Osteocyte (in vitro differentiated cells): ENCODE measurements at places on chromosomes 16 and 17. TPM values are rescaled to one million over a fixed set of nuclear protein-coding genes. Genes with fewer than 3 reads are reported as not detected.

DHRS7C gene
- not detected in 2 replicates for total RNA-seq

IQCK gene
- 5.3 and 5.8 TPM in 2 replicates for total RNA-seq

SYNGR3 gene
- total RNA-seq: 0.57 and 0.91 TPM in 2 replicates

SLC22A31 gene
- total RNA-seq: not detected in 2 replicates

TMC8 gene
- total RNA-seq: 0.40 and 0.99 TPM in 2 replicates

SSTR5 gene
- total RNA-seq: not detected in 2 replicates

UNC13D gene
- 3.3 and 3.6 TPM in 2 replicates for total RNA-seq

MTSS2 gene
- 156 and 169 TPM in 2 replicates for total RNA-seq

GRCh38 chr16:26627958-26628357 lies 438.8 kb upstream of the C16orf82 start:
- no peak overlapping the region for H3K27ac ChIP-seq
- no peak overlapping the region for H3K4me3 ChIP-seq
- no peaks in the 10 kb centered on the region for H3K4me1 ChIP-seq

- H3K27me3 ChIP-seq: peaks cover 19% of the 10 kb centered on the region
- no peaks in the 10 kb centered on the region for H3K36me3 ChIP-seq
- no peak overlapping the region for H3K27ac ChIP-seq
- H3K4me3 ChIP-seq: no peak overlapping the region
These were observed 31.0 kb upstream of the BHLHA9 start for GRCh38 chr17:1239210-1239609.

DNA sequence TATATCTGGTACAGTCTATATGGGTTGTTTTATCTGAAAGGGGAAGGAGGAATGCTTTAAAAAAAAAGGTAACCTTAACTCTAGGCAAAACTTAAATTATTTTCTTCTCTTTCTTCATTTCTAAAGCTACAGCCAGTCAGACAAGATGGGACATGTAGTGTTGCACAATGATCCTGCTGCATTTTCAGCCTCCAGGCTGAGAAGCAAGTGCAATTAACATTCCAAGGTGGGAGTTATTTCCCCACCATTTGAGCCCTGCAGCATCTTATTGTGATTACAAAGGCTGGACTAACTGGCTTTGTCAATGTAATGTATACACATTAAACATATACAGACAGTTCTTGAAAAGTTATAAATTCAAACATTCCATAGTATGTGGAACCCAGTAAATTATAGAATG lies 22.6 kb upstream of the NF1 start:
- no peak overlapping the region for H3K27ac ChIP-seq
- no peak overlapping the region for H3K4me3 ChIP-seq

GRCh38 chr17:17758941-17759563 lies 77.7 kb downstream of the SREBF1 start:
- no peak overlapping the region for H3K27ac ChIP-seq
- H3K4me1 ChIP-seq: peaks cover 16% of the 10 kb centered on the region
- H3K27me3 ChIP-seq: no peaks in the 10 kb centered on the region
- H3K36me3 ChIP-seq: no peaks in the 10 kb centered on the region
- H3K4me3 ChIP-seq: no peak overlapping the region

DNA sequence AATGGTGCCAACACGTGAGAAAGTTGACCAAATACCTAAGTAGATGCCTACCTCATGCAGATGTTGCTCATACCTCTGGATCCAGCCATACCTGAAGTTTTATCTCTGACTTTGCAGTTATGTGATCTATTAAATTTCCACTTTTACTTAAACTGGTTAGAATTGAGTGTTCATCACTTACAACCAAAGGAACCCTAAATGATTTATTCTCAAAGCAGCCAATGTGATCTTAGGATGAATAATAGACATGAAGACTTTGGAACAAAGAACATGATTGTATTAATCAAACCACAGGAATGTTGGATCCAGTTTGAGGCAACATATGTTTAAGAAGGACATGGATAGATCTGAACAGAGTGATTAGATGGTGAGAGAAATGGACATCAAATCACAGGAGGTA lies 68.7 kb downstream of the IRX6 start:
- H3K36me3 ChIP-seq: no peaks in the 10 kb centered on the region
- DNase-seq: no peak
- H3K4me1 ChIP-seq: no peaks in the 10 kb centered on the region
- H3K4me3 ChIP-seq: no peak overlapping the region
- no peak overlapping the region for H3K27ac ChIP-seq

- peaks cover 63% of the 10 kb centered on the region for H3K27me3 ChIP-seq
- H3K36me3 ChIP-seq: no peaks in the 10 kb centered on the region
- H3K4me1 ChIP-seq: no peaks in the 10 kb centered on the region
- H3K27ac ChIP-seq: no peak overlapping the region
- H3K4me3 ChIP-seq: no peak overlapping the region
These were observed 94.7 kb upstream of the MPHOSPH6 start for GRCh38 chr16:82264756-82265155.

- H3K4me3 ChIP-seq: no peak overlapping the region
- DNase-seq: no peak
- H3K27ac ChIP-seq: peak overlapping the region; percentile 83
These were observed 17.0 kb downstream of the GJD3 start for GRCh38 chr17:40347319-40348135.

GRCh38 chr16:11655655-11656054 lies 12.6 kb upstream of the SNN start:
- no peak for DNase-seq
- peaks cover 3% of the 10 kb centered on the region for H3K27me3 ChIP-seq
- H3K4me3 ChIP-seq: no peak overlapping the region
- no peaks in the 10 kb centered on the region for H3K36me3 ChIP-seq
- peaks cover 17% of the 10 kb centered on the region for H3K4me1 ChIP-seq

GRCh38 chr16:50275428-50276325 lies 9.3 kb downstream of the ADCY7 start:
- no peaks in the 10 kb centered on the region for H3K4me1 ChIP-seq
- H3K4me3 ChIP-seq: no peak overlapping the region
- no peak overlapping the region for H3K27ac ChIP-seq
- peaks cover 3% of the 10 kb centered on the region for H3K27me3 ChIP-seq
- H3K36me3 ChIP-seq: peaks cover 5% of the 10 kb centered on the region
- DNase-seq: no peak

- H3K4me3 ChIP-seq: no peak overlapping the region
- H3K36me3 ChIP-seq: no peaks in the 10 kb centered on the region
- H3K27me3 ChIP-seq: peaks cover 8% of the 10 kb centered on the region
- no peak overlapping the region for H3K27ac ChIP-seq
These were observed 56.7 kb upstream of the ERCC4 start for GRCh38 chr16:13863075-13863765.

DNA sequence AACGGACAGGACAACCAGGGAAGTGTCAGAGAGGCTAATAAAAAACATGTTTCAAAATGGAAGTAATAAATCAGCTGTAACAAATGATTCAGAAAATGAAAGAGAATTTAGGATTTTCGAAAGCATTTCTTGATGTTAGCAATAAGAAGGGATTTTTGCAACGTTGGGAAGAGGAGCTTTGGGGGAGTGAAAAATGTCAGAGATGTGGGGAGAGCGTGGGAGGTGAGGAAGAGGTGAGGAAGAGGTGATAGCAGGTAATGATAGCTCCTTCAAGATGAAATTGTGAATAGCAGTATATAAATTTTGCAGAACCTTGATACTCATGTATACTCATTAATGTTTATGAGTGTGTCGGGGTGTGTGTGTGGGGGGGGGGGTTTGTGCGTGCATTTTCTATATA lies 76.2 kb upstream of the COX10 start:
- H3K27ac ChIP-seq: no peak overlapping the region
- DNase-seq: no peak
- no peaks in the 10 kb centered on the region for H3K27me3 ChIP-seq
- peaks cover 12% of the 10 kb centered on the region for H3K4me1 ChIP-seq

- H3K4me1 ChIP-seq: no peaks in the 10 kb centered on the region
- no peaks in the 10 kb centered on the region for H3K36me3 ChIP-seq
- no peak for DNase-seq
- no peak overlapping the region for H3K27ac ChIP-seq
- H3K4me3 ChIP-seq: no peak overlapping the region
These were observed 58.7 kb downstream of the EFCAB5 start for GRCh38 chr17:30000001-30000754.

- peaks cover under 1% of the 10 kb centered on the region for H3K36me3 ChIP-seq
- H3K27ac ChIP-seq: no peak overlapping the region
- H3K27me3 ChIP-seq: no peaks in the 10 kb centered on the region
- DNase-seq: no peak
- no peak overlapping the region for H3K4me3 ChIP-seq
- peaks cover 5% of the 10 kb centered on the region for H3K4me1 ChIP-seq
These were observed 5.8 kb downstream of the TMEM231 start for GRCh38 chr16:75550211-75550662.

- peaks cover 41% of the 10 kb centered on the region for H3K36me3 ChIP-seq
- no peak overlapping the region for H3K27ac ChIP-seq
- peaks cover 7% of the 10 kb centered on the region for H3K4me1 ChIP-seq
- DNase-seq: no peak
- no peaks in the 10 kb centered on the region for H3K27me3 ChIP-seq
- H3K4me3 ChIP-seq: no peak overlapping the region
These were observed 89.3 kb upstream of the ZNF750 start for GRCh38 chr17:82929011-82929622.

DNA sequence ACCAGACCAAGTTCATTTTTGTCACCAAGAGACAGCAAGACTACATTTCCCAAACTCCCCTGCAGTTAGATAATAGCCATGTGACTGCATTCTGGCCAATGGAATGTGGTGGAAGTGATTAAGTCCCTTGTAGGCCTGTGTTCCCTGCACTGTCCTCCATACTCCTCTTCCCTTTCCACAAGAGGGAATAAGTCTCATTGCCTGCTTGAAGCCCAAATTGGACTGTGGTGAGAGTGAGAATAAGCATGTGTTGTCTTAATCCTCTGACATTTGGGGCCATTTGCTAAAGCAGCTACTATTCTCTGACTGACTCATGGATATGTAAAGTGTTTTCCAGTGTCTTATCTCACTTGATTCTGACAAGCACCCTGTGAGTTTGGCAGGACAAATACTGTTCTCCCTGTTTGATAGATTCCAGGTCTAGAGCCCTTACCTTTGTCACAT lies 20.7 kb downstream of the PIK3R6 start:
- H3K36me3 ChIP-seq: no peaks in the 10 kb centered on the region
- no peak overlapping the region for H3K27ac ChIP-seq
- DNase-seq: no peak
- H3K4me1 ChIP-seq: no peaks in the 10 kb centered on the region
- H3K27me3 ChIP-seq: no peaks in the 10 kb centered on the region
- H3K4me3 ChIP-seq: no peak overlapping the region

DNA sequence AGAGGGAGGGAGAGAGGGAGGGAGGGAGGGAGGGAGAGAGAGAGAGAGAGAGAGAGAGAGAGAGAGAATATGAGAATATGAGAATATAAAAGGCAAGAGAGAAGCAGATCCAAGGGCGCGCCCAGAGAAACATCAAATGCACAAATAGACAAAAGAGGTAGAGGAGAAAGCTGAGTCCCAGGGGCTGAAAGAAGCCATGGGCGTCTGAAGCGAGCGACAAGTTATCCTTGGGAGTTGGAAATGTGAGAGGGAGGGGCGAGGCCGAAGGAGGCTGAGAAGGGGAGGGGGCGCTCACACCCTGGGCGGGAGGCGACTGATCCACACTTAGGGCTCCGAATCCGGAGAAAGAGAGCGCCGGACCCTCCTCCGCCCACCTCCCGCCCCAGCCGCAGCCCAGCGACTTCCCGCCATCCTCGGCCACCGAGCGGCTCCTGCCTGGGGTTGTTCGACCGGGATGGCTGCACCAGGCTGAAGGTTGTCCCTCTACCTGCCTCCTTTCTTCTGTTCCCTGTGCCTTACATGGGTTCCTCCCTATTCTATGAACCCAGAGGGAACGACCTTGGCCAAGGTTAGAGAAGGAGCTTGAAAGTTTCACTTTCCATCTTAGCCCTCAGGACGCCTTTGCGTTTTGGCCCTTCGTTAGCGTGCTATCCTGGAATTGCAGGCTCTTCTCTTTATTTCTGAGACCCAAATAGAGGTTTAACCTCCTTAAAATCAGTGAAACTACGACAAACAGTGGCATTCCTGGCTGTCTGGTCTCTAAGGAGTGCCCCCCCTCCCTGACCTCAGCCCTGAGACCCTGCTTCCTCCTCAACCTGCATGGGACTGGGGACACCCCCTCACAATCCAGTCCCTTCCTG lies 21.2 kb upstream of the HOXB9 start:
- H3K27ac ChIP-seq: no peak overlapping the region
- DNase-seq: no peak
- peak overlapping the region; percentile 63 for H3K4me3 ChIP-seq

DNA sequence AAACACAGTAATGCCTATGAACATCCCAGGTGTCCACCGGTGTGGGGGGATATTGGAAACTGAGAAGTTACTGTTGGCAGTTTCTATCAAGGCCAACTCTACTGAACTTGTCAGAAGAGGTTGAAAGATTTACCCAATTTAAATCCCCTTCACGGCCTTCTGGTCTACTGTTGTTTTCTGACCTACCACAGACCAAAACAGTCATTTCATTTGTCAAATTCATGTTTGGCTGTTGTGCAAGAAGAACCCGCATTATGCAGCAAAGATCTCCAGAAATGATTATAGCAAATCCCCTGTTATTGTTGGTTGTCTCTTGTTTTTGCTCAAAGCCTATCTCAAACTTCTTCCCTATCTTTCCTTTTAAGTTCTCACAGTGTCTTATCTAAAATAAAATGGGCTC lies 73.1 kb upstream of the MAF start:
- H3K4me3 ChIP-seq: no peak overlapping the region
- DNase-seq: no peak
- no peaks in the 10 kb centered on the region for H3K36me3 ChIP-seq
- H3K27me3 ChIP-seq: no peaks in the 10 kb centered on the region

DNA sequence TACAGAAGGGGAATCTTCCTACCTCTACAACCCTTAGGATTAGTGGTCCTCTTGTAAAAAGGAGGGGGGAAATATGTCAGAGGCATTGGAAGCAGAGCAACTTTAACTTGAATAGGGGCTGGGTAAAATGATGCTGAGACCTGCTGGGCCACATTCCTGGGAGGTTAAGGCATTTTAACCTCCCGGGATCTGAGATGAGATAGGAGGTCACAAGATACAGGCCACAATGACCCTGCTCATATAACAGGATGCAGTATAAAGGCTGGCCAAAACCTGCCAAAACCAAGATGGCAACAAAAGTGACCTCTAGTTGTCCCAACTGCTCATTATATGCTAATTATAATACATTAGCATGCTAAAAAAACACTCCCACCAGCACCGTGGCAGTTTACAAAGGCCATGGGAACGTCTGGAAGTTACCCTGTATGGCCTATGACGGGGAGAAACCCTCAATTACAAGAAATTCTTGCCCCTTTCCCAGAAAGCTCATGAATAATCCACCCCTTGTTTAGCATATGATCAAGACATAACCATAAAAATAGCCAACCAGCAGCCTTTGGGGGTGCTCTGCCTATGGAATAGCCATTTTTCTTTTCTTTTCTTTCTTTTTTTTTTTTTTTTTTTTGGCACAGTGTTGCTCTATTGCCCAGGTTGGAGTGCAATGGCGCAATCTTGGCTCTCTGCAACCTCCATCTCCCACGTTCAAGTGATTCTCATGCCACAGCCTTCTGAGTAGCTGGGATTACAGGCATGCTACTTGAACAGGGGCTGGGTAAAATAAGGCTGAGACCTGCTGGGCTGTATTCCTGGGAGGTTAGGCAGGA lies 6.2 kb upstream of the C1QTNF1 start:
- H3K27ac ChIP-seq: no peak overlapping the region
- peaks cover 22% of the 10 kb centered on the region for H3K4me1 ChIP-seq
- peaks cover 4% of the 10 kb centered on the region for H3K27me3 ChIP-seq
- DNase-seq: no peak
- no peaks in the 10 kb centered on the region for H3K36me3 ChIP-seq

- H3K27me3 ChIP-seq: no peaks in the 10 kb centered on the region
- H3K36me3 ChIP-seq: no peaks in the 10 kb centered on the region
- peaks cover 62% of the 10 kb centered on the region for H3K4me1 ChIP-seq
- DNase-seq: no peak
These were observed 1.4 kb downstream of the MTSS2 start for GRCh38 chr16:70684146-70685060.
